ENCODE measurements at places on chromosomes 3 and 15.

DNA sequence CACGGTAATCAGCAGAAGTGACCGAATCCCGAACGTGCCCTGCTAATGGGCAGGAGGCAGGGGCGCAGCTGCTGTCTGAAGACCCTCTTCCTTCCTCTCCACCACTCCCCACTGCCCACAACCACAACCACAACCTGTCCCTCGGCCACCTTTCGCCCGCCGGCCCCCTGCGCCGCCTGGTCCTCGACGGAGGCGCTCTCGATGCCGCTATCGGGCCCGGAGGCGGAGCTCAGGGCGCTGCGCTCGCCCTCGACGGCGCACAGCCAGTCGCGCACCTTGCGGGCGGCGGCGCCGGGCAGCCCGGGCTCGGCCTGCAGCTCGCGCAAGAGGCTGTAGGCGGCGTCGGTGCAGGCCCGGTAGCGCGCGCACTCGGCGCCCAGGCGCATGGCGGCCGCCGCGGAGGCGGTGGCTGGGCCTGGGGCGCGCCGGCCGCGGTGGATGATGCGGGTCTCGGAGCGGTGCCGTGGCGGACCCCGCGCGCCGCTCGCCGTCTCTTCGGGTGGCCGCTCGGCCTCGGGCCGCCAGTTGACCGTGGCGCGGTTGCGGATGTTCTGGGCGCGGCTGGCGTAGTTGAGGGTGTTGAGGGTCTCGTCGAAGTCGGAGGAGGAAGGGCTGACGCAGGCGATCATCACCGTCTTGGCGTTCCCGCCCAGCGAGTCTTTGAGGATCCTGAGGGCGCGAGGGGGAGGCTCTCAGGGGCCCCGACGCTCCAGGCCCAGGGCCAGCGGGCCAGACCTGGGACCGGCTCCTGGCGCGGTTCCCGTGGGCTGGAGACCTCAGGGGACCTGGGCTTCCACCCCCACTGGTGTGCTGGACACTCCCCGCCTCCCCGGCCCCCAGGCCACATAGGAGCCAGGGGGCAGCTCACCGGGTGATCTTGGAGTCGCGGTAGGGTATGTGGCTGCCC is 6.9 kb downstream of the KIF7 start:
- DNase-seq, result no peak

DNA sequence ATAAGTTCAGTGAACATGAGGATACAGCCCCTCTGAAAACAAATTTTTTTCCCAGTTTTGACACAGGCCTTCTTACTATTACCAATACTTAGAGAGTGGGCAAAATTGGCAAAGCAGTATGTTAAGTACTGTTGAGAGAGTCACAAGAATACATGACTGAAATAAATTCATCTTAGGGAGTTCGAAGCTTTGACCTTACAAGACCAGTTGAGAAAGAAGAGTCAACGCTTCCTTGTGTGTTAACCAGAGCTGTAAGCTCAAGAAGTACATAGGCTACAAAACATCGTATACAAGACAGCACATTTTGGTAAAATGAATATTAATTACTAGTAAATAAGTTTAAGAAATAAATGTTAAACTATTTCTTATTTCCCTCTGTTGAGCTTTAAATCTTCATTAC is 164.4 kb upstream of the RORA start:
- no peak for DNase-seq

DNA sequence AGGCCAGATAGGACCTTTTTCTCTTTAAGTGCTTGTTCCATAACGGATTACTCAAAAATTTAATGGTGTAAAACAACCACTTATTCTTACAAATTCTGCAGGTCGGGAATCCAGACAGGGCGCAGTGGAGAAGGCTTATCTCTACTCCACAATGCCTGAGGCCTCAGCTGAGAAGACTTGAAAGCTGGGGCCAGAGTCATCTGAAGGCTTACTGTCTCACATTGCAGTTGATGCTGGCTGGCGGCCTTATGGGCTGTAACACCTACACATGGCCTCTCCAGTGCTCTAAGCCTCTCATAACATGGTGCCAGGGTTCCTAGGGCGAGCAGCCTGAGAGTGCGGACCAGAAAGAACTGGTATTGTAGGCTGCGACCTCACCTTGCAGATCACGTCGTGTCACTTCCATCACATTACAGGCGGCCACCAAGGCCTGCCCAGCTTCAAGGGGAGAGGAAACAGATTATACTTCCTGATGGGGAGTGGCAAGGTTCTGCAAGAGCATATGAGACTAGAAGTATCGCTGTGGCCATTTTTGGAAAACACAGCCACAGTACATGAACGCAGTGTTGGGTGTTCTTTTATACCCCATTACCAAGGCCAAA is 32.4 kb downstream of the CMTM7 start:
- DNase-seq, result no peak

DNA sequence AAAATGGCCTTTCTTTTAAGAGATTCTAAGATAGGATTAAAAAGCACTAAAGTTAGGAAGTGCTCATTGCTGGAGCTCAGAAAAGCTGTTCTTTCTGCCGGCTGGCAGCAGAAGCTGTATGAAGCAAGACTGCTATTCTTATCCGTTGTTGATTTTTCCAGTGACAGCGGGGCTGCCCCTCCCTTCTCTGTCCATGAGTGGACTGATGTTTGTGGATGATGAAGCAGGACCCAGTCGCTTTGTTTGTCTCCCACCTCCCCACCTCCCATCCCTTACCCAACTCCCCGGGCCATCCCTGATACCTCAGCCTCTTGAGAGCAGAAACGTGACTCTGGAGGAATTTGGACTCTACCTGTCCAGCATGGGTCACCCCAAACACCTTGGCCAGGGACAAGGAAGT is 10.3 kb upstream of the MUSTN1 start:
- no peak for DNase-seq

DNA sequence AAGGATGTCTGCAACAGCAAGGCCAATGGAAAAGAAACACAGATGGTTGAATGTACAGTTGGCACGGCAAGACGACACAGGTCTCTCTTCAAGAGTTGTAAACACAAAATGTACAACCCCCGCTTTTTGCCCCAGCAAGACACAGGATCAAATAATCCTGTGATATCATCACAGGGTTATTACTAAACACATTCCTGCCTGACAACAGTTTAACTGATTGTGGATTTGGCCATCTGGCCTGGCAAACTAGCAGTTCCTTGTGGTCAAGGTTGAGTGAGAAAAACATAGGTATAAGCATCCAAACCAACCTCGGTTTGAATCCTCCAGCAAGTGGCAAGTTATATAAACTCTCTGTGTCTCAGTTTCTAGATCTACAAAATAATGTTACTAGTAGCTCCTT is 23.4 kb downstream of the PARP16 start:
- no peak for DNase-seq

GRCh38 chr3:99458013-99458412 is 180.4 kb upstream of the COL8A1 start:
- no peak for DNase-seq

GRCh38 chr15:100152463-100152862 is 189.3 kb downstream of the ADAMTS17 start:
- DNase-seq, result no peak

DNA sequence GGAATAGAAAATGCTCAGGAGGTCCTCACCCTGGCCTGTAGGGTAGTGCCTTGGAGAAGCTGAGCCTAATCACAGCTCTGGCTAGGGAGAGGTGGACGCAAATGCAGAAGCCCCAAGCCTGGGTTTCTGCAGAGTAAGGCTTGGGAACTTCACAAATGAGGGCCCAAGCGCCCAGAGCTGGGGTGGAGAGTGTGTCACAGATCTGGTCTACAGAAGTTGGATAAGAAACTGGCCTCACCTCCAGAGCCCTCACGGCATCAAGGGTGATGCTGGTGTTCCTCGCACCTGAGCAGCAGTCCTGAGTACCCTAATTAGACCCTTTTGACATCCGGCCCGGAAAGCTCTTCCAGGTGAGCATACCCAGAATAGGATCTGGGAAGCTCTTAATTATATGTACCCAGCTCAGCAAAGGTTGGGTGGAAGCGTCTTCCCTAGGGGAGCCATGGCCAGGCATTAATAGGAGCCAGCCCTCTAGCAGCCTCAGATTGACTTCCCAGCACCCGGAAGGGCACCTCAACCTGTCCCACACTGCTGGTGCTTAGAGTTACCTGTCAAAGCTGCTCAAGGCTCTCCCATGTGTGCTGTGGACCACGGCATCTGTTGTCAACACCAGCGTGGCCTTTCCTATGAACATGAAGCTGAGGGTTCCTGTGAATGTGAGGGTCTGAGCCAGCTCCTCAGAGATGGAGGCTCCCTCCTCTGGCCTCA is 31.8 kb downstream of the RBM5 start:
- no peak for DNase-seq

- no peak for DNase-seq
These were observed 35.7 kb upstream of the APEH start for GRCh38 chr3:49638445-49638844.

GRCh38 chr3:187992609-187993008 is 161.3 kb upstream of the LPP start:
- DNase-seq, result no peak

- DNase-seq, result no peak
These were observed 26.3 kb downstream of the KCNMB3 start for GRCh38 chr3:179224584-179224983.

GRCh38 chr3:15969874-15970640 is 172.3 kb upstream of the ANKRD28 start:
- no peak for DNase-seq

DNA sequence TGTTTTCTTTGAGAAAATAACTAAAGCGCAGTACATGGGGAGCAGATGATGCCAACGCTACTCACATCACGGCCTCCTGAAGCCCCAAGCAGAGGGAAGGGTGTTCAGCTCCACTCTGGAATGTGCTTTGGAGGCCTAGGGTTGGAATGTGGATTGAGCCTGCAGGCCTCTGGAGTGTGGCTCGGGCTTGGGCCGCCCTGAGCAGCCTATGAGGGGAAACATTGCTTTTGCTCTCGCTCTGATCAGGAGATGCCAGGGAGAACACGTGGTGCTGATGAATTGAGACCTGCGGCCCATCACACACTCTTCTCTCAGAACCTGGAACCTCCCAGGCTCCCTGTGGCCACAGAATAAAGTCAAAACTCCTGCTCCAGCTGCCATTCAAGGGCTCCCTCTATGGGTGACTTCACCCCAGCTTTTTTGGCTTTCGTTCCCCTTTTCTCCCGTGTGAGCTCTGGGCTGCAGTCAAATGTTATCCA is 23.3 kb downstream of the CCDC13 start:
- no peak for DNase-seq
